Stimulated activated CD4-positive, alpha-beta T cell treated with anti-CD3 and anti-CD28 coated beads, Interleukin-15, amount 100 ng/mL, for 48 hours (primary cell): ENCODE measurements at places on chromosomes 6 and 20.

GRCh38 chr6:7538484-7538883 lies 3.0 kb upstream of the DSP start:
- no peak for DNase-seq

DNA sequence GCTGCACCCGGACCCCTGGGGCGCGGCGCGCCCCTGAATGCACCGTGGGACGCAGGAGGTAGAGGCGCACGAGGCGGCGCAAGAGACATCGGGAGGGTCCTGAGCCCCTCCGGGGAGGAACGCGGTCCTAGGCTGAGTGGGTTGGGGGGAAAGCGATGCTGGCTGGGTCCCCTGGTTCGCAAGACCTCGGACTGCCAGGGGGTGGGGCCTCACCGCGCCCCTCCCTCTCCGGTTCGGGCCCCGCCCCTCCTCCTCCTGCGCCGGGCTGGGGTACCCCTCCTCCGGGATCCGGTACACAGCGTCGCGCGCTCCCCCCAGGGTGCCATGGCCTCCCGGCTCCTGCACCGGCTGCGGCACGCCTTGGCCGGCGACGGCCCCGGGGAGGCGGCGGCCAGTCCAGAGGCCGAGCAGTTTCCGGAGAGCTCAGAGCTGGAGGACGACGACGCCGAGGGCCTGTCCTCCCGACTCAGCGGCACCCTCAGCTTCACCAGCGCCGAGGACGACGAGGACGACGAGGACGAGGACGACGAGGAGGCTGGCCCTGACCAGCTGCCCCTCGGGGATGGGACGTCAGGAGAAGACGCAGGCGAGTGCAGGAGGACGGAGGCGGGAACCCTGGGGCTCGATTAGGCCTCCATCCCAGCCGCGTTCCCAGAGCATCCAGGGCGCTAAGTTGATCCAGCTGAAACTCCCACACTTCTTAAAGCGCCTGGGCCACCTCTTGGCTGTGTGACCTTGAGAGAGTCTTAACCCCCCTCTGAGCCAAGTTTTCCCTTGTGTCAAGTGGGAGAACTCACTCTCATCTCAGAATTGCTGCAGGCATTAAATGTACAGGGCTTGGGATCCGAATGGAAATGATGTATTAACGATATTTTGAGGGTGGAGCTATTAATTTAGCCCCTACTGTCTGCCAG lies 541 bp downstream of the SNX21 start:
- DNase-seq: no peak

- DNase-seq: no peak
Measured at GRCh38 chr6:6512711-6513110, 75.8 kb upstream of the LY86 start.

DNA sequence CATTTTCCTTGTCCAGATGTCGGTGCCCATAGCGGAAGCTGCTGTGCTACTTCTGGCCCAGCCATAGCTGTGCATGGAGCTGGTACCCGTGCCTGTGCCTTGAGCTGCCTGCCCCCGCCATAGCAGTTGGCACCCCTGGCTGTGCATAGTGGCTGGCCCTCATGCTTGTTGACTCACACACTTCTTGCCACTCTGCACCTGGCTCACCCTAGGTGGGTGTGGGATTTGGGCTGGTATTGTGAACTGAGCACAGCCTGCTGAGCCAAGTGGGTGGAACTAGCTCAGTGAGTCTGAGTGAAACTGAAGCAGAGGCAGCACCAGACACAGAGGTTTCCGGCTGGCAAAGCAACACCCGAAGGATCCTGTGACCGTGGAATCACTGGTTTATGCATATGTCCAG lies 689.5 kb upstream of the EYS start:
- no peak for DNase-seq

DNA sequence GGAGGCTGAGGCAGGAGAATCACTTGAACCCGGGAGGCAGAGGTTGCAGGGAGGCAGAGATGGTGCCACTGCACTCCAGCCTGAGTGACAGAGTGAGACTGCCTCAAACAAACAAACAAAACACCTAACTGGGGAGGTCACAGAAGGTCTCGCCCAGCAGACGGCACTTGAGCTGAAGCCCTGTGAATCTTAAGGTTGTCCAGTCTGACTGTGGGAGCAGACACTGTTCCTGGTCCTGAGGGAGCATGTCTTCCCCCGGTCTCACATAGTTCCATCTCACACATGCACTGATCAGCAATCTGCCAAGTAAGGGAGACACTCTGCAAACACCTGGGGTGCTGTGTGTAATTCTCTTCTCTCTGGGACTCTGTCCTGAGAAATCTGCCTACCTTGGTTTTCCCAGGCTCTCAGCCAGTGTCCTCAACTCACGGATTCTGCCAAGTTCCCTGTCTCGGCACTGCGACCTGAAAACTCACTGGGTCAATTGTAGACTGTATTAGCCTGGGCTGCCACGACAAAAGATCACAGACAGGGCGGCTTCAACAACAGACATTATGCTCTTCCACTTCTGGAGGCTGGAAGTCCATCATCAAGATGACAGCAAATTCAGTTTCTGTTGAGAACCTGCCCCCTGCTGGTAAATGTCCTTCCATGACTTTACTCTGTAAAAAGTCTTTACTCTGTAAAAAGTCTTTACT lies 94.3 kb downstream of the JPH2 start:
- peak; percentile 31 for DNase-seq

DNA sequence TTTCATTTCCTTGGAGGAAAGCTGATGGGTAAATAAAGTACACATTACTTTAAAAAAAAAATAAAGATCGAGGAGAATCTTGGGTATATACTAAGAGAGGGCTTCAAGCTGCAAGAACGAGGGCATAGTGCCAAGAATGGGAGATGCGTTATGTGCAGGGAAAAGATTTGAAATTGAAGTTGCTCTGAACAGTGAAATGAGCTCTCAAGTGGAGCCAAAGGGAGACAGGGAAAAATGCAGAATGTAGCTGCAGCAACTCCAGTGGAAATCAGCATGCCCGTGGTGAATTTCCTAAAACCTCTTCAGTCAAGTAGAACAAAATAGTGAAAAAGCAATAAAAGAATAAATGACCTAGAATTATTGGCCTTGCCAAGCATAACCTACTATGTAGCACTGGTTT lies 11.4 kb upstream of the COL9A1 start:
- DNase-seq: no peak

DNA sequence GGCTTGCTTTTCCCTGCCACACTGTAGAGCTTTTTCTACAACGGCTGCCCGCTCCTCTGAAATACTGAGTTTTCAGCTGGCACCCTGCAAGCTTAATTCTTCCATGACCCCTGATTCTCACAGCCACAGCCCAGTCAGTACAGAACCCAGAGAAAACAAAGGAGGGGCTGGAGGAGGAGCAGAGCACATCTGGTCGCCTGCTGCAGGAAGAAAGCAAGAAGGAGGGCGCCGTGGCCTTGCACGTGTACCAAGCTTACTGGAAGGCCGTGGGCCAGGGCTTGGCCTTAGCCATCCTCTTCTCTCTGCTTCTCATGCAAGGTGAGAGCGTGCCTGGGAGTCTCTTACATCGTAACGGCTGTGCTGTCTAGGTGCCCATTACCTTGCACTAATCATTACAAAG lies 11.3 kb downstream of the DLK2 start:
- DNase-seq: no peak

DNA sequence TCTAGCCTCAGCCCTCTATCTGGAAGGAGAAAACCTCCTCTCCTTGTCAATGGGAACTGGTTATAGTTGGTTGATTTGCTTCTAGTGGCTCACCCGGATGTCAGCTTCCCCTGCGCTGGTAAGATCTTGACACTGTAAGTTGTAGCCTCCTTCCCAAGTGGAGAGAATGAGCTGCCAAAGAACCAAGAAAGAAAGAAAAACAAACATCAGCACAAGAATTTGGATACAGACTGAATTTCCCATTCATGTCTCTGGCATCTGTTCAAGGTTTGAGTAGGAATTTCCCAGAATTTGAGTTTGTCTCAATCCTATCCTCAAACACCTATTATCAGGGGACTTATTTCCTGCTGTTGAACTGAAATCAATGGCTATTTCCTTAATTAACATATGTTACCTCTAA lies 44.1 kb downstream of the ELOVL2 start:
- DNase-seq: no peak

DNA sequence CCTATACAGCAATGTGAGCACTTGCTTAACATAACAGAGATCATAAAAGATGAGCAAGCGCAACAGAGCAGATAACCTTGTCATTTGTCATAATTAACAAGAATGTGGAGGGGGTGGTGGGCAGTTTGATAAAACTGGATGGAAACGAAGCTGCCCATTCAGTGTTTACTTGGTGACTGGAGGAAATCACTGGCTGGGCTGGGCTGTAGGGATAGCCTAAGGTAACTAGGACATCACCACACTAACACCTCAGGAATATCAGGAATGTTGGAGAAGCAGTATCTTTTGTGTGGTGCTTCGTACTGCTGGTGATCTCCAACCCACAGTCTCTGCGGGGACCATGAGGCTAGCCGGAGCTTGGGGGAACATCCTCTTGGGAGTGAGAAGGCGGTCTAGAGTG lies 218.4 kb downstream of the HIVEP2 start:
- no peak for DNase-seq

DNA sequence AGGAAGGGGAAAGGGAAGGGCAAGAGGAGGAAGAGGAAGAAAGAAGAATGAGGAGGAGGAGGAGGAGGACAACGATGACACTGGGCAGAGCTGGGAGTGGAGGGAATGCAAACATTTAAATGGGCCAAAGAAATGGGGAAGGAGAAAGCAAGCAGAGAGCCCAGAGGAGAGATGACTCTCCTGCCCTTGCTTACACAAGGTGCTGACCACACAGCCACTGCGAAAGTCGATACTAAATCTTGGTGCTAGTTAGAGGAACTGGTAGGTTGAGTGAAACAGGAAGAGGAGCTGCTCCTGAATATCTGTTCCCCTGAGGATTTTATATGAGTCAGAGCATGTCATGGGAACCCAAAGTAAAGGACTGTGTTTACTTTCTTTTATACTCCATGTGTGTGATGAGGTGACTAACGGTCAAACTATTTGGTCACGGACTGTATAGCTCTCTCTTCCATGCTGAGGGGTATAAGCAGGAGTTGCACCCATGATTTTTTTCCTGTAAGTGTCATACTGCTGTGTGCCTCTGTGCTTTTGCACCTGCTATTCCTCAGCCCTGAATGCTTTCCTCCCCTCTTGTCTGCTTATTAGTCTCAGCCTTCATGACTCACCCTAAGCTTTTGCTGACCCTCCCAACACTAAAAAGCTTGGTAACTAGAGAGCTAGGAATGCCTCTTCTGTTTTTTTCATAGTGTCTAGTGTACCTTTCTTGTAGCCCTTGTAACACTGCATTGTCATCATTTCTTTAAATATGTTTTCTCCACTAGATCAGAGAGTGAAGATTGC lies 9.5 kb upstream of the PAQR8 start:
- no peak for DNase-seq

DNA sequence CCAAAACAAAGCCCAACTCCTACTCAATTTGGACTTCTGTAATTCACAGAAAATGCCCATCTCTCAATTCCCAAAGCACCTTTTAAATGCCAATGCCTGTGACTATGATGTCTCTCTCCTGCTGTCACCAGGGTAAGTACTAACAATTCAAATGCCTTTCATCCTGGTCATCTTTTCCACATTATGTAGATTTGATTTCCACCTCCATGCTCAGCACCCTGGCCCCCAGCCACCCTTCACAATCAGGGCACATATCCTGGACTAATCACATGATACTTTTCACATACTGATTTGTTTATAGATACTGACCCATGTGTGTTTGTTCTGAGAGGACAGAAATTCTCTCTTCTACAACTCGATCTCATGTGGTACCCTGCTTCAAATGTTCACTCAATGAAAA lies 236.3 kb downstream of the PTPRK start:
- no peak for DNase-seq

GRCh38 chr6:166541366-166541765 lies 45.1 kb downstream of the RAMACL start:
- DNase-seq: no peak

- no peak for DNase-seq
Measured at GRCh38 chr6:134741200-134741536, 208.7 kb downstream of the ALDH8A1 start.

DNA sequence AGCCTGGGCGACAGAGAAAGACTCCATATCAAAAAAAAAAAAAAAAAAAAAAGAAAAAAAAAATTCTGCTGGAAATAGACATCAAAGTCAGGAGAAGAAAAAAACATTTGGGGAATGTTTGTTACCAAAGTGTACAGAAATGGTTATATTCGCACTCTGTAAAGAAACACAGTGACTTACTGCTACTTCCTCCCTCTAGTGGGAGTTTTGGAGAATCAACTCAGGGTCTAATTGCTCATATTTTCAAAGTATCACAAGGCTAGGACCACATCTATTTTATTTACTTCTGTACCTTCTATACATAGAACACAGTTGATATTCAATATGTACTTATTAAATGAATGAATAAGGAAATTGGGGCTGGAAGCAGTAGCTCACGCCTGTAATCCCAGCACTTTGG lies 24.4 kb downstream of the ARG1 start:
- no peak for DNase-seq

- no peak for DNase-seq
Measured at GRCh38 chr6:168385037-168385759, 55.8 kb upstream of the SMOC2 start.

DNA sequence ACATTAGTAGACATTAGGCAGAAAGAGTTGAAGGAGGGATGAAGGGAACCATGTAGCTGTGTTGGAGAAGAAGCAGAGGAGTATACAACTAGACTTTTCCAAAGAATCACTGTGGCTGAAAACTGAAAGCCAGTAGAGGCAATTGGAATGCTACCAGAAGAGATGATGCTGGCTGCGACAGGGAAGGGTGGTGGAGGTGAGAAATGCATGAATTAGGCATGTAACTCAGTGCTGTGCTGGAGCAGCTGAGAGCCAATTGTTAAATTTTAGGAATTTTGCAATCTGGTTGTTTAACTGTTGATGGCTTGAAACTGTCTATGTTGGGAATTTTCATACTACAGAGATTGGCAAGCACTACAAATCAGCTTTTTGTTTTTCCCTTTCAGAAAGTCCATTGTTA lies 35.8 kb upstream of the SIRPG start:
- no peak for DNase-seq

- no peak for DNase-seq
Measured at GRCh38 chr20:18443886-18444285, 22.9 kb downstream of the DZANK1 start.

GRCh38 chr6:25290306-25291060 lies 11.3 kb downstream of the CARMIL1 start:
- DNase-seq: no peak

- no peak for DNase-seq
Measured at GRCh38 chr6:1031720-1032119, 280.2 kb upstream of the FOXQ1 start.

GRCh38 chr6:157182503-157183264 lies 140.6 kb downstream of the TMEM242 start:
- DNase-seq: no peak

DNA sequence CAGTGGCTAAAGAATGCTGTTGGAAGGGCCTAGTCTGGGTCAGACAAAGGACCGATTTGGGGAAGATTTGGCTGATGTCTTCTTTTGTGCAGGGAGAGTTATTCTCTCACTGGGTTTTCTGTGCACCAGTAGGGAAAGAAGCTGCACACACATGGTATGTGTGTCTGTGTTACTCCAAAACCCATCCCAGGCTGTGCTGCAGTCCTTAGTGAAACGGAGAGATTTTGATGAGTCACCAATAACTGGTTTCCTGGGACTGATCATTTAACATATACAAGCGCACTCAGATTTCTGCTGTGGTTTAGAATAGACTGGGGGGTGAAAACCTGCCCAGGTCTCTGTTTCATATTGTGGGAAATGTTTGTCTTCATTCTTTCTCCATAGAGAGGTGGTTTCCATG lies 1049.8 kb downstream of the KIF16B start:
- no peak for DNase-seq
